Activated naive CD4-positive, alpha-beta T cell treated with anti-CD3 and anti-CD28 coated beads for 36 hours (primary cell): ENCODE measurements at places on chromosomes 16 and 17. TPM values are rescaled to one million over a fixed set of nuclear protein-coding genes. Genes with fewer than 3 reads are reported as not detected.

The KRT17 gene
- total RNA-seq = not detected

The GAS7 gene
- 0.52 TPM for total RNA-seq

The TMEM98 gene
- total RNA-seq = not detected

The PPY gene
- total RNA-seq = not detected

The TELO2 gene
- 76.1 TPM for total RNA-seq

The KRTAP1-5 gene
- not detected for total RNA-seq

The YPEL2 gene
- 4.3 TPM for total RNA-seq

The CCL23 gene
- total RNA-seq = not detected

The RSKR gene
- total RNA-seq = 15.6 TPM

The KCNJ18 gene
- total RNA-seq = not detected

DNA sequence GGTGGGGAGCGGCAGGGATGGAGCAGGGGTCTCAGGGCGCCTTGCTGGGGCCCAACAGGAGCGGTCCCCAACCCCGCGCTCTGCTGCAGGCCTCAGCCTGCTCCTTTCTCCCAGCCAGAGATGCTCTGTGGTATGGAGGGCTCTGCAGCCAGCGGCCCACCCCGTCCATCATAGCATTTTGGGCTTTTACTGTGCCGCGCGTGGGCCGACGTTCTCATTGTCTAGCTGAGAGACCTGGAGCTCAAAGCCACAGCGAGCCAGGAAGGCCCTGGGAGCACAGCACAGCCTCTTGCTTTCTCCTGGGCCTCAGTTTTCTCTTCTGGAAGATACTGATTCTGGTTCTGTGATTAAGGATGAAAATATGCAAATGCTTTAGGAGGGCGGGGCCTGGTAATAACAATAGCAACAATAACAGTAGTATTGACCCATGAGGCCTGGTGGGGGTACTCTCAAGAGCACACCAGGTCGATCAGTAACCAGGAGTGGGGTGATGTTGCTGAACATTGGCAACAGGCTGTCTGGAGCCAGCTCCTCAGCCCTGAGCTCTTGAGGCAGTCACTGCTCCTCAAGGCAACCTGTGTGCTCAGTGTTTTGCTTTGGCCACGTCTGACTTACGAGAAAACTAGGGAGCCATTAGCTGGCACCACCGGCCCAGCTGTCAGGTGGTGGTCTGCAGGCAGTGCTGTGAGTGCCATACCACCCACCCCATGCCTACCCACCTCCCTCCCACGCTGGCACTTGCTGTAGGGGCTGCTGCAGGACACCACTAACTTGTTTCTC is 1.1 kb upstream of the RASD1 start:
- H3K4me1 ChIP-seq = peaks cover 12% of the 10 kb centered on the region
- H3K4me3 ChIP-seq = peak overlapping the region; percentile 21
- H3K36me3 ChIP-seq = peaks cover 3% of the 10 kb centered on the region

DNA sequence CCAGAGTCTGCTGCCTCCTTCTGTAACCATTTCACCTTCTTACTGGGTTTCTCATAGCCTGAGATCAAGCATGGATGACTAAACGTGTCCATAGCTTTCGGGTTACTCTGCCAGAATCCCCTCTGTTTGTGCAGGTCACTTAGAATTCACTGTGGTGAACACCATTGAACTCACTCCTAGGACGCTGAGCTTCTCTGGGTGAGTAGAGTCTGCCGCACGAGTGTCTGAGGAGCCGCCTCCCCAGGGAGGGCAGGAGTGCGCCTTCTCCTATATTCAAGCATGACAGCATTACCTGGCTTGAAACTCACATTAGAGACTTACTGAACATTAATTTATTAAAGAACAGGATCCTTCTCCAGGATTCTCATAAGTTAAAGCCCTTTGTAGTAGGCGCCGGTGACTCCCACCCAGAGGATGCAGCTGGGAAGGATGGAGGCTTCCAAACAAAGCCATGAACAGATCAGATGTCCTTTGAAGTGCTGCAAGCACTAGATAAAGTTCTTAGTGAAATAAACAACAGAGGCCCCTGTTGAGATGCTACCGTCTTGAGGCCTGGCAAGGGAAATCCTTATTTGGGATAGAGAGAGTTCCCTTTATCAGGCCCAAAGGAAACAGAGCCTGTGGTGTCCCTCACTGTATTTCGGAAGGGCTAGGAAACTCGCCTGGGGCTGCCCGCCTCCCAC is 144.6 kb upstream of the PLCG2 start:
- H3K36me3 ChIP-seq = peaks cover 2% of the 10 kb centered on the region
- peak overlapping the region; percentile 96 for H3K27ac ChIP-seq
- H3K4me1 ChIP-seq = peaks cover 61% of the 10 kb centered on the region
- no peak overlapping the region for H3K4me3 ChIP-seq
- no peaks in the 10 kb centered on the region for H3K27me3 ChIP-seq

GRCh38 chr17:51120357-51120738 is 320 bp downstream of the SPAG9 start:
- peaks cover 2% of the 10 kb centered on the region for H3K36me3 ChIP-seq
- peak overlapping the region; percentile 97 for H3K4me3 ChIP-seq
- H3K4me1 ChIP-seq = peaks cover 52% of the 10 kb centered on the region
- no peaks in the 10 kb centered on the region for H3K27me3 ChIP-seq
- H3K27ac ChIP-seq = peak overlapping the region; percentile 88
- peak; percentile 55 for DNase-seq

- no peaks in the 10 kb centered on the region for H3K27me3 ChIP-seq
- peak overlapping the region; percentile 79 for H3K27ac ChIP-seq
- H3K4me3 ChIP-seq = peak overlapping the region; percentile 93
Observed at GRCh38 chr17:3669085-3669347, 404 bp downstream of the EMC6 start.

GRCh38 chr17:2082003-2082781 is 27.3 kb downstream of the HIC1 start:
- no peak overlapping the region for H3K4me3 ChIP-seq
- H3K36me3 ChIP-seq = peaks cover 39% of the 10 kb centered on the region
- H3K27me3 ChIP-seq = no peaks in the 10 kb centered on the region
- DNase-seq = no peak
- H3K4me1 ChIP-seq = peaks cover 17% of the 10 kb centered on the region

DNA sequence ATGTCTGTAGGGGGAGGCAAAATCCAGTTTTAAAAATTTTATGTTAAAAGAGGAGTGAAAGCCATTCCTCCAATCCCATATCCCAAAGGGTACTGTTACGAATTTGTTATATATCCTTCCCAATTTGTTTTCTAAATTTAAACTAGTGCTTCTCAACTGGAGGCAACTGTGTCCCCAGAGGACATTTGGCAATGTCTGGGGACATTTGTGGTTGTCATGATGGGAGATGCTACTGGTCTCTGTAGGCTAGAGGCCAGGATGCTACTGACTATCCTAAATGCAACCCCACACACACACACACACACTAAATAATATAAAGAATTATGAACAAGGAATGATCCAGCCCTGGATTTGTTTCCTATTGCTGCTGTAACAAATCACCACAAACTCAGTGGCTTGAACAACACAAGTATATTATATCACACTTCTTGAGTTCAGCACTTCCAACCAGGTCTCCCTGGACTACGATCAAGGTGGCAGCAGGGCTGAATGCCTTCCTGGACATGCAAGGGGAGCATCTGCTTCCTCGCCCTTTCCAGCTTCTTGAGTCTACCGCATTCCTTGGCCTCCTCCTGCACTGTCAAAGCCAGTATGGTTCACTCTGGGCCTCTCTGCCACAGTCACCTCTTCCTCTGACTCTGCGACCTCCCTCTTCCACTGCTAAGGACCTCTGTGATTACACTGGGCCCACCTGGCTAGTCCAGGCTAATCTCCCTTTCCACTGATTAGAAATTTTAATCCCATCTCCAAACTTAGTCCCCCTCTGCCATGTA is 30.1 kb downstream of the ARHGAP17 start:
- no peaks in the 10 kb centered on the region for H3K27me3 ChIP-seq
- H3K4me1 ChIP-seq = peaks cover 76% of the 10 kb centered on the region
- H3K4me3 ChIP-seq = no peak overlapping the region
- H3K36me3 ChIP-seq = peaks cover 6% of the 10 kb centered on the region
- DNase-seq = no peak

DNA sequence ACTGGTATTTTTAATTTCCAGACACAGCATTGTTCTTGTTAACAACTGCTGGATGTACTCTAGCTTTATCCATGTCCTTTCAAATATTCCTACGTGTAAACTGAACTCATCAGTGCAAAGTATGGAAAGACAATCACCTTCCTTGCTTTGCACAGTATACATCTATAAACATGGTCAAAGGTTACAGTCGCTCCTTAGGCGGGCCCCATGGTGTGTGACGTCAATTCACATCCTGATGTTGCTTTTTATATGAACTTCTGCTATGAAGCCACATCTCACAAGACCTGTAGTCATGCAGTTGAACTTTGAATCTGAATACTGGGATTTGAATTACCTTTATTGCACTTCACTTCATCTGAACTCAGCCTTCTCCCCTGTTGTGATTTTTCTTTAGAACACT is 447.6 kb upstream of the PSMD7 start:
- H3K4me1 ChIP-seq = no peaks in the 10 kb centered on the region
- no peak overlapping the region for H3K27ac ChIP-seq
- H3K27me3 ChIP-seq = no peaks in the 10 kb centered on the region
- DNase-seq = no peak
- H3K36me3 ChIP-seq = no peaks in the 10 kb centered on the region

DNA sequence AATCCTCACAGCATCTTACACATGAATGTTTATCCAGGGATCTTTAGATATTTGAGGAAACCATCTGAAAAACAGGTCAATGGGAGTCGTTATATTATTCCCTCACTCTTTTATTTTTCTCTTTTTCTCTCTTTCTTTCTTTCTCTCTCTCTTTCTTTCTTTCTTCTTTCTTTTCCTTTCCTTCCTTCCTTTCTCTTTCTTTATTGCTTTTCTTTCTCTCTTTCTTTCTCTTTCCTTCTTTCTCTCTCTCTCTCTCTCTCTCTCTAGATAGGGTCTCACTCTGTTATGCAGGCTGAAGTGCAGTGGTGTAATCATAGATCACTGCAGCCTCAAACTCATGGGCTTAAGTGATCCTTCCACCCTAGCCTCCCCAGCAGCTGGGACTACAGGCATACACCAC is 20.3 kb upstream of the OR4D1 start:
- no peaks in the 10 kb centered on the region for H3K27me3 ChIP-seq
- H3K27ac ChIP-seq = no peak overlapping the region
- no peak for DNase-seq
- H3K4me1 ChIP-seq = no peaks in the 10 kb centered on the region
- no peak overlapping the region for H3K4me3 ChIP-seq

GRCh38 chr17:14297161-14297851 is 3.6 kb upstream of the HS3ST3B1 start:
- no peak overlapping the region for H3K27ac ChIP-seq
- peak overlapping the region; percentile 69 for H3K4me3 ChIP-seq
- H3K4me1 ChIP-seq = peaks cover 13% of the 10 kb centered on the region
- peaks cover 2% of the 10 kb centered on the region for H3K36me3 ChIP-seq
- H3K27me3 ChIP-seq = peaks cover 59% of the 10 kb centered on the region

- H3K27ac ChIP-seq = no peak overlapping the region
- no peak overlapping the region for H3K4me3 ChIP-seq
- no peak for DNase-seq
- H3K36me3 ChIP-seq = no peaks in the 10 kb centered on the region
- no peaks in the 10 kb centered on the region for H3K27me3 ChIP-seq
Observed at GRCh38 chr16:51243936-51244436, 92.9 kb upstream of the SALL1 start.

DNA sequence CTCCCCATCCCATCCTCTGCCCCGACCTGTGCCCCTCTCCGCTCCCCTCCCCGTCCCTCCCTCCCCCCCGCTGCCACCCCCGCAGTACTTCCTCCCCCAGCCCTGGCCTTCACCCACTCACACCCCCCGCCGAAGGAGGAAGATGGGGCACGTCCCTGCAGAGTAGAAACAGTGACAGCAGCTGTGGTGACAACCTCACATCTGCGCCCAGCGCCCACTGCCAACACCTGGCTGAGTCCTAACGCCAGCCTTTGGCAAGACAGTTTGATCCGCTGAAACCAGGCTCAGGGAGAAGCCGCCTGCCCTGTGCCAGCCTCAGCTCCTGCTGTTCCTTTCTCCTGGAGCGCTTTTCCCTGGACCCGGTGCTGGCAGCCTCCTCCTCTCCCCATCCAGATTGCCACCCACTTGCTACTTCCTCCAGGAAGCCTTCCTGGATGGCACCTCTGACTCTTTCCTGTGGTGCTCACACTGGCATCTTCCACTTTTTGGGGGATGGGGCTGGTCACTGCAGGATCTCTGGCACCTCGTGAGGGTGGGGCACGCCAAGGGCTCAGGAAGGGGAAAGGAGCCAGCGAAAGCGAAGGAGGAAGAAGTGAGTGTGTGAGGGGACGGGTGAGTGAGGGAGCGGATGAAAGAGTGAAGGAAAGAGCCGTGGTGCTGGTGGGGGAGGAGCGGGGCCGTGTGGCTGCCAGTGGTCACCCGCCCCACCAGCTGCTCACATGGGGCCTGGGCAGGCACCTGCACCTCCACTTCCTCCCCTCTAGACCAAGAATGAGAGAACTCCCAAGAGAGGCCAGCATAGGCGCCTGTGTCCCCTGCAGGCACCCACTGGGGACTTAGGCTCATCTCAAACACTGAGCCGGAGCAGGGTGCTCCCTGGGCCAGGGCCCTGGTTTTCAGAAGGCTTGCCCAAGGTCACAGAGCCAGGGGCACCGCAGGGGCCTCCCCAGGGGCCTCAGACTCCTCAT is 27.0 kb downstream of the ZFPM1 start:
- no peak overlapping the region for H3K27ac ChIP-seq
- H3K4me1 ChIP-seq = peaks cover 41% of the 10 kb centered on the region
- no peaks in the 10 kb centered on the region for H3K27me3 ChIP-seq
- DNase-seq = peak; percentile 53

DNA sequence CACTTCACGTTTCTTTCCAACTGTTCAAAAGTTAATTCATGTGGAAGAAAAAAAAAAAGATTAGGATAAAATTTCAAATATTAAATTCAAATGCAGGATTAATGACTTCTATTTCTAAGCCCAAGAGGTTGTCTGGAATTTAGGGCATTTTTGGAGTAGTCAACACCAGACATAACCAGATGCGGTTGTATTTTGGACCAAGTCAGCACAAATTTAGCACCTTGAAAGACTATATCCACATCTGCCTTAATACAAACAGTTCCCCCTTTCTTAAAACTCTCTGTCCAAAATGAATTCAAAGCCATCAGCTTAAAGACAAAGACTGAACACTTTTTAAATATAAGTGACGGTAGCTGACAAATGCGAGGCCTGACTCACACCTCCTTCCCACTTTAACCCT is 282.9 kb downstream of the C16orf95 start:
- no peak overlapping the region for H3K4me3 ChIP-seq
- H3K27me3 ChIP-seq = no peaks in the 10 kb centered on the region
- DNase-seq = no peak

GRCh38 chr16:55078699-55079410 is 148.2 kb downstream of the IRX5 start:
- H3K27me3 ChIP-seq = peaks cover 4% of the 10 kb centered on the region
- no peaks in the 10 kb centered on the region for H3K36me3 ChIP-seq
- H3K4me3 ChIP-seq = no peak overlapping the region
- H3K4me1 ChIP-seq = no peaks in the 10 kb centered on the region

DNA sequence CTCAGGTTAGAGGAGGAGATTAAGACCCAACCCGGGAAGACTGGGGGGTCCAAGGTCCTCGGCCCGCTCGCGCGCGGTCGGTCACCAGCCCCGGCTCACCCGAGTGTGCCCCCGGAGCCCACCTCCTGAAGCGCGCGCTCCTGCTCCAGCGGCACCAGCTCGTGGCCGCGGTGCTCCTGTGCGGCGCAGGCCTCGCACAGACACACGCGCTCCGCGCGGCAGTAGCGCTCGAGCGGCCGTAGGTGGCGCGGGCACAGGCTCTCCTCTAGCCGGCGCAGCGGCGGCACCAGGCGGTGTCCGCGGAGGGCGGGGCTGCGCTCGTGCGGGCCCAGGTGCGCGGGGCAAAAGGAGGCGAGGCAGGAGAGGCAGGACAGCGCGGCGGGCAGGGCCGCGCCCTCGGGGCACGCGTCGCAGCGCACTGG is 618 bp downstream of the TRIM47 start:
- peak; percentile 74 for DNase-seq
- H3K36me3 ChIP-seq = peaks cover 5% of the 10 kb centered on the region
- H3K27me3 ChIP-seq = peaks cover 3% of the 10 kb centered on the region
- peak overlapping the region; percentile 93 for H3K4me3 ChIP-seq

- no peak for DNase-seq
- H3K4me1 ChIP-seq = peaks cover 3% of the 10 kb centered on the region
- no peaks in the 10 kb centered on the region for H3K36me3 ChIP-seq
- no peak overlapping the region for H3K27ac ChIP-seq
Observed at GRCh38 chr16:75246504-75247205, 4.8 kb downstream of the BCAR1 start.
